Stimulated activated CD4-positive, alpha-beta T cell treated with anti-CD3 and anti-CD28 coated beads, Interleukin-15, amount 100 ng/mL, for 1 hour (primary cell): ENCODE measurements at places on chromosomes 2 and 18.

DNA sequence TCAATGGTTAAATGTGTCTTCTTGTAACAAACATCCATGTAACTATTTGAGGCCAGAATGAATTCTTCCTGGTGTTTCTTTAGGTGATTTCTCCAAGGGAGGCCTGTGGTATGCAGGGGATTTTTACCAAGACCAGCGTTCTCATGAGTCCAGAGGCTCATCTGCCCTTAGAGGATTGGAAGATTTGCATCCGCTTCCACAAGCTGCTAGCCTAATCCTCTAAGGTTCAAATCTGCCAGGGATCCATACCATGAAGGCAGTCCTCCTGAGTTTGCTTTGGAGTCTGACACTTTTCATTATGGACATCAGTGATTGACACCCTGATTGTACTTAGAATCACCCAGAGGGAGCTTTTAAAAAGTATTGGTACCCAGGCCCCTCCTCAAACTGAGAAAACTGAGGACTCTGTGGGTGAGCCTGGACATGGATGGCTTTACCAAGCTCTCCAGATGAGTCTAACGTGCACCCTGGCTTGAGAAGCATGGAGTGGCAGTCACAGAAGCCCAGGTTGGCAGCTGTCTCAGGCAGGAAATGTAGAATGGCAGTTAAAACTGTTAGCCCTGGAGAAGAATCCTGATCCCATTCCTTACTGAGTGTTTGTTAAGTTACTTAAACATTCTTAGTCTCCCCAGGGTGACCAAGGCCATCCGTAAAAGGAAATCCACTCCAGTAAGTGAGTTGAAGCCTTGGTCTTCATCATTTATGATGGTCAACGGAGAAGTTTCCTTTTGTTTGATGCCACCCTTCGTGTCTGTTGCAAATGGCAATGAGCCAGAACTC is 95.3 kb upstream of the RMDN2 start:
- no peak for DNase-seq

DNA sequence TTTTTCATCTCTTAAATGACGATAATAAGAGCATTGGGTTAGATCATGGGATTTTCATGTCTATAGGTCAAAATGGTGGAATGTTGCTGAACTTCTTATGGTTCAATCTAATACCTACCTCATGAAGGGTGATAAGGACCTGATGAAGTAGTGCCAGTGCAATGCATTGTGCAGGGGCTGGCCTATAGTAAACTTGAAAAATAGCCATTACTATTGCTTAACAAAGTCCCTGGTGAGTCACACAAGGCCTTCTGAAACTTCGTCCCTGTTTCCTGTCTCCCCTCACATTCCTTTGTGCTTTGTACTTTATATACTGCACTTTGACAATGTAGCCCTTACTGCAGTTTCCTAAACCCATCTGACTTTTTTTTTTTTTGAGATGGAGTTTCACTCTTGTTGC is 515.9 kb downstream of the SLC4A3 start:
- DNase-seq, result no peak

GRCh38 chr2:240051697-240052096 is 1.6 kb downstream of the OR6B3 start:
- no peak for DNase-seq

GRCh38 chr18:31409276-31409675 is 32.7 kb downstream of the DSG4 start:
- DNase-seq, result no peak

- DNase-seq, result no peak
Observed at GRCh38 chr2:64442801-64443429, 11.0 kb upstream of the LGALSL start.

DNA sequence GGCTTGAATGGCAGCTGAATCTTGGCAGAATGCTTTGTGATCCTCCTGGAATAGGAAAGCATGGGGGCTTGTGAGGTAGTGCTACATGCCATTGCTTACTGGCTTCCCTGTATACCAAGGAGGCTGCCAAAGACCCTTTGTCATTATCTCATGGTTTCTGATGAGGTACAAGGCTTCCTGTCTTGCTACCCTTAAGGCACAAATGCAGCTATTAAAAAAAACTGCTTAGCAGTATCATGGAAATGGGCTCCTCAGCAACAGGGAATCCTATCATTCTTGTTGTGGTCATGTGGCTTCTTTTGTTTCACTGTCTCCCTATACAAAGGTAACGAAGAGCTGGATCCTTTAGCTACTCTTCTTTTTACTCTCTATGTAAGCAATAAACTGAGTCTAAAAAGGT is 6.6 kb upstream of the KANSL1L start:
- no peak for DNase-seq

GRCh38 chr2:227783404-227784138 is 30.1 kb upstream of the CCL20 start:
- no peak for DNase-seq

DNA sequence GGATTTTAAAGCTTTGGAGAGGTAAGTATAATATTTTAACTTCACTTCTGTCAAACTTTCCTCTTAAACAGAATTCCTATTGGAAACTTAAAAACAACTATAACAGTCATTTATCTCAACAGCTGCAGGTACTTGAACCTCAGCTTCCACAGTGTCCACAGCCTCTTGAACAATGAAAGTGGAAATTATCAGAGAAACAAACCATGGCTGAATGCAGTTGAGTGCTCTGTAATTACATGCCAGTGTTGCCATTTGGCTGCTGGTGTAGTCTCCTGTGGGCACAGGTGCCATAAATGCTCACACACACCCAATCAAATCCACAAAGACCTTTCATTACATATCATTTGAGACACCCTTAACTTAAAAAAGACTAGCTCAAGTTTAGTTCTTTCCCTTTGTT is 125.1 kb downstream of the CPS1 start:
- no peak for DNase-seq

DNA sequence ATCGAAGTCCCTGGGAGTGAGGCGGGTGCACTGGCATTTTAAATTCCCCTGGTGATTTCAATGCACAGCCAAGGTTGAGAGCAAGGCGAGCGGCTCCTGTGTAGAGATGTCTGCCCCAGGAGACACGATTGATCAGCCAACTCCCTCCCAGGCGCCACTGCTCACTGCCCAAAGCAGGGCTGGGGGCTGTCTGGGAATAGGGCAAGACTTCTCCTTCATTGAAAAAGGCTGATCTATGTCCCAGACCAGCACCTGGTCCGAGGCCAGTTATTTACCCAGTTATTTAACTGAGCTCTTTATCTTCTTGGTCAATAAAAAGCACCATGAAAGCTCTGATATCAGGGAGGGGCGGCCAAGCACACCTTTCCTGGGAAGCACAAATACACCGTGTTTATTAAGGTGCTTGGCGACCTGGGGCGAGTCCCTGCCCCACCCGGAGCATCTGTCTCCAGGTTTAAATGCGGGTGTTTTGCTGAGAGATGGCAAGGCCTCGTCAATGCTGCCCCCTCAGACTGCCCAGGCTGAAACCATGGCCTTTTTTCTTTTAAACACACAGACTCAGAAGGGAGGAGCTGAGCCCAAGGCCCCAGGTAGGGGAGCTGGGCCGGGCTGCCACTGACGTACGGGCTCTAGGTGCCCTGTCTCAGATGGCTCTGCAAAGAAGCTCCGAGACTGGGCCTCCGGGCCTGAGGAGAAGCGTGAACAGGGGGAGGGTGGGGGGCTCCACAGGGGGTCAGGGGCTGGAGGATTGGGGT is 73.9 kb upstream of the HPCAL1 start:
- no peak for DNase-seq

GRCh38 chr18:78145096-78145495 is 834.5 kb upstream of the SALL3 start:
- DNase-seq, result no peak

DNA sequence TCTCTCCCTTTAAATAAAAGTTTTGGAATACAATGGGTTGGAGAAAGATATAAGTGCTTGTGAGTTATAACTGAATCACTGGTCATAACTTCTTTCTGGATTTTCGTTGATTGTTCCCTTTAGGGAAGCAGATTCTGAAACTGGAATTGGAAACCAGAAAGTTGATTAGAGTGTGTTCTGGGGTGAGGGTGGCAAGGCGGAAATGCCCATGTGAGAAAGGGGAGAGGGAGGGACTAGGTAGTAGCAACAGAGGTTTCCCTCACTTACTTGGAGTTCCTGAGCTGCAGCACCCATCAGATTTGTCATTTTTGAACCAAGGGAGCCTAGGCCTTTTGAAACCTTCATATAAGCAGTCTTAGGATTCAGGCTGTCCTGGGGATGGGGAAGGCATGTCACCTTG is 453.4 kb downstream of the KCNJ3 start:
- DNase-seq, result no peak

- no peak for DNase-seq
Observed at GRCh38 chr2:159585622-159586021, 30.7 kb downstream of the BAZ2B start.

- DNase-seq, result no peak
Observed at GRCh38 chr2:121832412-121833357, 77.2 kb downstream of the TSN start.

DNA sequence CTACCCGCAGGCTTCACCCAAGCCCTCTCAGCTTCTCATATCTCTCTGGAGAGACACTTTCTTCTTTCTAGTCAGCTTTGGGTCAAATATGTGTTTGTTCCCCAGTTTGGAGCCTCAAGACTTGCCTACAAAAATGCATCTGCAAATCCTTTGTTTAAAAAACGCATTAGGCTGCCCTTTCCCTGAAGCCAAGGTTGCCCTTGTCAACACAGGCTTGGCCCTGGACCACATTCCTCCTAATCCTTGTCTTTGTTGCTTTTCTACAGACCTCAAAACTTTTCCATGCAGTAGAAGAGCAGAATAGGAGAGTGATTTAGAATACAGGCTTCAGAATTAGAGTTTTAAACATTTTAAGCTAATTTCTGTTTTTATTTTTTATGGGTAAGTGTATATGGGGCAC is 307.8 kb downstream of the NAPG start:
- DNase-seq, result no peak

DNA sequence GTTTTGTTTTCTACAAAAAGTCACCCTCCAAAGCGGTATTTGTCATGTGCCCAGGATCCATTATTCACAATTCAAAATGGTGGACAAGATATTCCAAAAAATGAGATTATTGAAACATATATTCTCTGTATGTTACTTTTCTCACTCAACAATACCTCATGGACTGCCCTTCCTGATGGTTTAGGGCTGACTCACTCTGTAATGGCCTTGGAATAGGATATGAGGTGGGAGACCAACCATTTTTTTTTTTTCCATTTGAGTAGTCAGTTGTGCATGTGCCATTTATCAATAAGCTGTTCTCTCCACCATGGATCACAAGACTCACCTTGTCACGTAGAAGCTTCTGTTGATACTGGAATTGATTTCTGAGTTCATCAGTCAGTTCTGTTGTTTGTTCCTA is 64.5 kb downstream of the LYPD6 start:
- DNase-seq, result no peak

- no peak for DNase-seq
Observed at GRCh38 chr18:48152549-48152948, 222.1 kb upstream of the SMAD2 start.

DNA sequence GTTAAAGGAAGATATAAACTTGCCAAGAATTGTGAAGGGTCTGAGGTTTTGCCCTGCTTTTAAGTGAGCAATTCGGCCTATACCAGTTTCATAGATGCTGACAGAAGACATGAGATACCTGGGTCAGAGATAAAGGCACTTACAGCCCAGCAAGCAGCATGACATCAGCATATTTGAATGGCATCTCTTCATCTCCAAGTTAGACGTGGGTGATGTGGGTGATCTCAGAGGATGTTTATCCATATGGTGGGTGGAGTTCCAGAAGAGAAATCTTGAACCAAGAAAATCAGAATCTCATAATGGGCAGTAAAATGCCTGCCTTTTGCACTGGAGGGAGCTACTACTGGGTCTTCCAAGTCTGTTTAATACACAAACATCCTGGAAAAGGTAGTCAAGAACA is 44.7 kb downstream of the GYPC start:
- DNase-seq, result no peak

- no peak for DNase-seq
Observed at GRCh38 chr2:74597410-74597809, 42.9 kb downstream of the DOK1 start.

GRCh38 chr2:49351560-49351959 is 197.2 kb upstream of the FSHR start:
- no peak for DNase-seq

- DNase-seq, result no peak
Observed at GRCh38 chr2:96788442-96789244, 27.4 kb upstream of the CNNM3 start.

- DNase-seq, result no peak
Observed at GRCh38 chr2:97716695-97717612, 3.6 kb downstream of the ZAP70 start.

GRCh38 chr2:69185807-69186206 is 172.8 kb downstream of the ANTXR1 start:
- no peak for DNase-seq

- no peak for DNase-seq
Observed at GRCh38 chr18:71942433-71942832, 601.7 kb downstream of the CBLN2 start.

DNA sequence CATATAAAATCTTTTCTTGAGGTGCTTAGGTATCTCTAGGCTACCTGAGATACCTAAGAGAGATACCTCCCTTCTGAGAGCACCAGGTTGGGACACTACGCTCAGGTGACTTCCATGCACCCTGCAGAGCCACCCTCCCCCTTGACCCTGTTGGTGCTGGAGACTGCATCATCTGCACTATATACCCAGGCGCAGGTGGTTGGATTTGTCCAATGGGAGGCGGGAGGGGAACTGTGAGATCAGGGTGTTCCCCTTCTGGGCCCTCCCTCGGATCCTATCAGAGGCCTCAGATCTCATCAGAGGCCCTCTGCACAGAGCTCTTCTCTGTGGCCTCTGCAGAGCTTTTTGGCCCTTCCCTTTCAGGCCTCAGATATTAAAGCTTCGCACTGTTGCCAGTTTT is 158.4 kb downstream of the SH3RF3 start:
- no peak for DNase-seq

GRCh38 chr18:48850822-48851598 is 99.8 kb downstream of the SMAD7 start:
- no peak for DNase-seq

DNA sequence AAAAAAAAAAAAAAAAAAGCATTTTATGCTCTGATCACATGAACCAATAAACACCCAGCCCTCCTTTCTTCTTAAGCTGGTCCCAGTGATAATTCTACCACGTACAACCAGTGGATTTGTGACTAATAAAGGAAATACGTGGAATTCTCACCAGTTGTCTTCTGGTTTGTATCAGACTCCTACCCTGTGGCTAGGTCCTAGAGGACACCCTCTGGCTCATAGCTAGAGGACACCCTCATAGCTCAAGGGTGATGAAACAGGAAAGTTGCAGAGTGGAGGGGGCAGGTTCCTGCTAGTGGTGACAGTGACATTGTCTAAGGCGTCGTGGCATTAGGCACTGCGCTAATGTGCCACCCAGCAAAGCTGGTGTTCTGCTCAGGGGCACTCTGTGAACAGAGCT is 167.8 kb downstream of the BCL11A start:
- DNase-seq, result no peak

- no peak for DNase-seq
Observed at GRCh38 chr18:57559314-57559713, 27.2 kb downstream of the FECH start.

- no peak for DNase-seq
Observed at GRCh38 chr2:108968619-108969018, 20.4 kb downstream of the EDAR start.
